ENCODE measurements at places on chromosomes 5 and 9.
A peak's percentile ranks its signal among the peaks of the same experiment; 100 is the strongest.

DNA sequence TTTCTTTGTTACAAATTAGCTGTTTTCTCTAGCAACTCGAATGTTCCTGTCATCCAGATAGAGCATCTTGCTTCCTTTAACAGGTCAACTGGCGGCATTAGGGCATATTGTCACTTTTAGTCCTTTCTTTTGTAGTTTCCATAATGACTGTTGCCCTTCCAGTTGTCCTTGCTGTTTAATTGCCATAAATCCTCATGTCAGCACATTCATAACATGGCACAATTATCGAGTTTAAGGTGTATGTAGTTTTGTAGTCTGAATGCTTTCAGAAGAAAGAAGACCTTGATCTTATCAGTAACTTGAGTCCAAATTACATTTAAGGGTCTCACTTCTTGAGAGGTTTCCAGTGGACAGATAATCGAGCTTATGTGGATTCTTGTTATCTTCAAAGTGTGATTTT, 161.7 kb upstream of the CDH12 start:
- DNase-seq = no peak

- DNase-seq = no peak
Observed at GRCh38 chr5:6545770-6546690, 86.8 kb downstream of the NSUN2 start.

DNA sequence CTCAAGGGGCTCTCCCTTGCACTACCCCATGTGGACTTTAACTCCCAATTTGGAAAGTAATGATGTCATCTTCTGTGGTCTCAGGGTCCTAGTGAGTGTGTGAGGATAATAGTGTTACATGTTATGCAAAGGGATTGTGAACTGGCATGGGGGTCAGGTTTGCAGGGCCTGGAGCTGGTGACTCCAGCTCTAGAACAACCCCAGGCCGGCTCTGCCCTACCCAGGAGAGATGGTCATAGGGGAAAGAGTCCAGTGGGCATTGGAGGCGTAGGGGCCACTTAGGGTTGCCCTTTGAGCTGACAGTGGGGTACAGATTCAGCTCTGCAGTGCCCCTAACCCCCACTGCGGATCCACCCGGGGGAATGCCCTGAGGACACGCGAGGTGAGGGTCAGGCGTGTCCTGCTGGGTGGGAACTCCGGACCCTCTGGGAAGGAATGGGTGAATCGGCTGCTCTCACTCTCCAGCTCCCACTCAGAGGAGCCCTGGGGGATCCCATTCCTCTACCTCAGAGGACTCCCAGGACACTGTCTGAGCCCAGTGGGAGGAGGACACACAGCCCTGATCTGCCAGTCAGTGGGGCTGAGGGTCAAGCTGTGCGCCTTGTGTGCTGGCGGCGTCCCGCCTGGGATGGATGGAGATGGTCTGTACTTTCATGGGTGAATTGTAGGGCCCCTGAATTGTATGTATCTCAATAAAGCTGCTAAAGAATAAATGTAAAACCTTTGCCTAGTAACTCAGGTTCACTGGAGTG, 2.5 kb upstream of the NKD2 start:
- no peak for DNase-seq

GRCh38 chr5:136413196-136413595, 47.9 kb upstream of the TRPC7 start:
- no peak for DNase-seq

- DNase-seq = no peak
Observed at GRCh38 chr9:136759001-136759400, 958 bp upstream of the LCN8 start.

- DNase-seq = peak; percentile 85
Observed at GRCh38 chr9:133406480-133407307, 11.1 kb downstream of the REXO4 start.

DNA sequence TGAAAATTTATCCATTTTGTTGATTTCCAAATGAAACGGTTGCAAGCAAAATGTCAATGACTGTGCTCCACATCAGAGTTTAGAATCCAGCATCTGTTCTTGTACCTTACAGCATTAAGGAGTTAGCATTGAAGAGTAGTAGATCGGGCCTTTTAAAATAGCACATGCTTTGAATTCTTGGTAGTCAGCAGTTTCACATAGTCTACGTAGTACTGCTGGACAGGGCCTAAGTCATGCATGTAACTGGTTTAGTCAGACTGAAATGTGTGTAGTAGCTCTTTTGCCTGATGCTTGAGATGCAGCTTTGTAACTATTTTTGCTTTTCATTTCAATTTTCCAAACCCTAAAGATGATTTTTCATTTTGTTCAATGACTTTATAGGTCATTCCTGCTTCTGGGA, 19.8 kb downstream of the LECT2 start:
- no peak for DNase-seq

GRCh38 chr5:179326122-179326927, 18.9 kb downstream of the ADAMTS2 start:
- no peak for DNase-seq

DNA sequence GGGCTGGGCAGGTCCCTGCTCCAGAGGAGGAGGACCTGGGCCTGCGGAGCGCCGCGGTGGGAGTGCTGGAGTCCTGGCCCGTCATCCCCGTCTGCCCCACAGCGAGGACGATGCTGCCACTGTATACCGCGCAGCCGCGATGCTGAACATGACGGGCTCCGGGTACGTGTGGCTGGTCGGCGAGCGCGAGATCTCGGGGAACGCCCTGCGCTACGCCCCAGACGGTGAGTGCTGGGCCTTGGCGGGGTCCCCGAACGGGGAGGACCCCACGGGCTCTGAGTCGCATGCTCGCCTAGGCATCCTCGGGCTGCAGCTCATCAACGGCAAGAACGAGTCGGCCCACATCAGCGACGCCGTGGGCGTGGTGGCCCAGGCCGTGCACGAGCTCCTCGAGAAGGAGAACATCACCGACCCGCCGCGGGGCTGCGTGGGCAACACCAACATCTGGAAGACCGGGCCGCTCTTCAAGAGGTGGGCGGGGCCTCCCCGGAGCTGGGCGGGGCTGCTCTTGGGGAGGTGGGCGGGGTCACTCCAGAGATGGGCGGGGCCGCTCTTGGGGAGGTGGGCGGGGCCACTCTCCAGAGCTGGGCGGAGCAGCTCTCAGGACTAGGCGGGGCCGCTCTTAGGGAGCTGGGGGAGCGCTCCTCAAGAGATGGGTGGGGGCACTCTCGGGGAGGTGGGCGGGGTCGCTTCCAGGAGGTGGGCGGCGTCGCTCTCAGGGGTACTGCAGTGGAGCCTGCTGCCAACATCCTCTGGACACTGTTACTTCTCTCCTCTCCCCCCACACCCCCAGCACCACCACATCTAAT, 13.1 kb downstream of the LRRC26 start:
- peak; percentile 68 for DNase-seq

GRCh38 chr5:11734369-11734768, 169.9 kb downstream of the CTNND2 start:
- no peak for DNase-seq

DNA sequence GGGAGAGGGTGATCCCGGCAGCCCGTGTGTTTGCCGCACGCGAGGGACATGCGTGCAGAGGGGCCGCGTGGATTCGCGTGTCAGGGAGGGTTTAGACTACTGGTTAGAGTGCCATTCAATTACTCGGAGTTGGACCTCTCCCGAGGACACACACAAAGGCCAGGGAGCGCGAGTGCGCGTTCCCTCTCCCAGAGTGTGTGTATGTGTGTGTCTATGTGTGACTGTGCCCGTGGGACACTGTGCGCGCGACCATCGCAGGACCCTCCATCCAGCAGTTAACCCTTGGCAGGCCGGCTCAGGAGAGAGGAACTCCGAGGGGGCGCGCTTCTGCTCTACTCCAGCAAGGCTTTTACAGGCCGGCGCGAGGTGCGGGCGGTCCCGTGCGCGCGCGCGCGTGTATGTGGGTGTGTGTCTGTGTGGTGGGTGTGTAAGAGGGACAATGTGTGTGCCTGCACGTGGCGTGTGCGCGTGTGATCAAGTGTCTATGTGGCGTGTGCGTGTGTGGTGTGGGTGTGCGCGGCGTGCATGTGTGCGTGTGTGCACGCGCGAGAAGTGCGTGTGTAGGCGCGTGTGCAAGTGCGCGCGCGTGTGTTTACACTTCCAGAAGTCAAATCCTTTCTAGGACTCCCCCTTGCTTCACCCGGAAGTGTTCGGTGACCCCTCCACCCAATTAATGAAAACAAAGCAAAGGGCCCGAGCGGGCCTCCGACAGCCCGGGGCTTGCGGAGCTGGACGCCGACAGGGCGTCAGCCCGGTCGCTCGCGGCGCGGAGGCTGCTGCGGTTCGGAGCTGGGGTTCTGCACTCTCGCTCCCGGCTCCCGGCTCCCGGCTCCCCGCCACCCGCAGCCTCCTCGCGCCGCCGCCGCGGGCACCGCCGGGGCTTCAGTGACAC, 75.3 kb upstream of the TBCA start:
- DNase-seq = peak; percentile 29

DNA sequence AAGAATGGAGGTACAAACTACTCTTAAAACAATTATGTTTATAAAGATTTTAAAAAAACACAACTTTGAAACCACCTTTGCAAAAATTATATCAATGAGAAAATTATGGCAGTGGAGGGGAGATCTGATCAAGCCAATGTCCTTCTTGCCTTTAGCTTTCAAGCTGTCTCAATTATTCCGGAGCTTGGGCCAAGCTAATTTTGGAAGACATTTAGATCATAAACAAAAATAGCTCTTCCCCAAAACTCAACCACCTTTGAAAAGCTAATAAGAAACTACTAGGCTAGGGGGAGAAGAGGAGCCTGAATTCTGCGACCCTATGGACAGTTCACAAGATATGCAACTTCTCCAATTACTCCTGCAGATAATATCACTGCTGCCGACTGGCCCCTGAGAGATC, 263.3 kb downstream of the ICE1 start:
- no peak for DNase-seq

DNA sequence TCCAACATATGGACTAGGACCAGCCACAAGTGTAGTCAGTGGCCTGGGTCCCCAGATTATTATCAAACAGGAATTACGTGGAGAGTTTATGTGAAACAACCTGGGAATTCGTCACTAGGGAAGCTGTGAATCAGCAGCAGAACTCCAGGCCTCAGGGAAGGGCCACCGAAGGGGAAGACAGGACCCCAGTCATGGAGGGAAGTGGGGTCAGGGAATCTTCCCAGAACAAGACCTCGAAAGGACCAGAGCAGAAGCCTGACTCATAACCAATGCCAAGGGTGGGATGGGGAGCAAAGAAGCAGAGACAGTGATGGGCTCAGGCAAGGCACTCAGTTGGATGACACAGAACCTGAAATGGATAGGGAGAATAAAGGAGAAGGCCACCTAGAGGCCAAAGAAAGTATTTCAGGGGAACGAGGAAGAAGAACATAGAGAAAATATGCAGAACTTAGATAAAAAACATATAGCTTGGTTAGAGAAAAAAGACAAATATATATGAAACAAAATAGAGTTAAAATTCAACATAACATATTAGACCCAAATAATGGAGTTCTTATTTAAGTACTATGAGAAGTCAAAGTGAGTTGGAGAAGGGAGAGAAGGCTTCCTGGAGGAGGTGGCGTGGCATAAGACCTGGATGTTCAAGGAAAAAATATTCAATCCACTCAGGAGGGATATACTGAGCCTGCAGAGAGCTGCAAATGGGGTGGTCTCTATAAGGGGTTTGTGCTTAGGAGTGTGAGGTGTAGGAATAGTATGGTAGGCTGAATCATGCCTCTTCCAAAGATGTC, 66.7 kb upstream of the CAST start:
- peak; percentile 42 for DNase-seq

- DNase-seq = no peak
Observed at GRCh38 chr5:94807985-94808384, 189.5 kb downstream of the SLF1 start.

- DNase-seq = no peak
Observed at GRCh38 chr5:61177070-61177469, 14.8 kb upstream of the SMIM15 start.

DNA sequence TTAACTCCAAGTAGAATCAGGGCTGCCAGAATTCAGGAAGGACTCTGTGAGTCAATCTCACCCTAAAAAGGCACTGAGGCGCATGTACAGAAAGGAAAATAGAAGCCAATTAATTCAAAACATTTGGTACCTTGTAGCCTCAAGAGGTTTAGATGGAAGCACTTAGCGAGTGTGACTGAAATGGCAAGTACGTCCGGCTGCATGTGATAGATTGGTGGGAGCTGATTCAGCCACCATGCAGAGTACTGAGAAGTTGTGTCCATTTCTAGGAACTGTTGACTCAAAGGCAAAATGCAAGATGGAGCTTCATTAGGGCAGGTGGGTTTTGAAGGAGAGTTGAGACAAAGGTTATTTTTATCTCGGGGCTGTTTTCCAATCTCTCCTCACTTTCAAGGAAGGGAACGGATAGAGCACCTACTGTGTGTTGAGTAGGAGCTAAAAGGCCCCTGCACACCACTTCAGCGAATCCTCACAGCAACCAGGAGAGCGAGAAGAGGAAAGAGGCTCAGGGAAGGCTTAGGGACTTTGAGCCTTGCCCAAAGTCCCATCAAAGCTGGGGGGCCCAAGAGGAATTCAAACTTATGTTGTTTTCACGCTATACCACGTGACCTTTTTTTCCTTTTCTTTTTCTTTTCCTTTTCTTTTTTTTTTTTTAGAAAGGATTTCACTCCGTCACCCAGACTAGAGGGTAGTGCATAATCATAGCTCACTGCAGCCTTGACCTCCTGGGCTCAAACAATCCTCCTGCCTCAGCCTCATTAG, 34.6 kb upstream of the CPEB4 start:
- DNase-seq = no peak

DNA sequence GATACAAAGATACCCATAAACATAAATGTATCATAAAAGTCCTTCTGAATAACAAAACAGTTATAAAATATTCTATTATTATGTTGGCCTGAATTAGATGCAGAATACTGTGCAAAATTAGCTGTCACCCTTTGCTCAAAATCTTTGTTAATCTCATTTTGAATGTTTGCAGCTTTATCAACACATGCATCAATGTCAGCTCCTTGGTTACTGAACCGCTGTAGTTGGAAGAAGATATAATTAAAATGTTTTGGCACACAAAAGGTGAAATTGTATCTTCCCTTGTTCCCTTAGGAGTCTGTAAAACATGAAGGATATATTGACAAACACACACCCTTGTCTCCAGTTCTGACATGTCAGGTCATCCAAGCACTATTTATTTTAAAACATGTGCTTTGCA, 146.3 kb upstream of the POU5F2 start:
- no peak for DNase-seq

- no peak for DNase-seq
Observed at GRCh38 chr9:113922160-113922559, 46.1 kb downstream of the ZNF618 start.
